Activated CD4-positive, CD25-positive, alpha-beta regulatory T cell treated with anti-CD3 and anti-CD28 coated beads, Interleukin-2, amount 50 U/mL, for 16 hours (primary cell): ENCODE measurements at places on chromosomes 3 and 15.

GRCh38 chr15:29138260-29138659 lies 131.4 kb downstream of the NSMCE3 start:
- DNase-seq = no peak

- DNase-seq = no peak
These were observed 16.7 kb downstream of the PLA2G4D start for GRCh38 chr15:42077689-42078088.

- DNase-seq = no peak
These were observed 36.6 kb upstream of the SLC22A13 start for GRCh38 chr3:38229036-38229435.

DNA sequence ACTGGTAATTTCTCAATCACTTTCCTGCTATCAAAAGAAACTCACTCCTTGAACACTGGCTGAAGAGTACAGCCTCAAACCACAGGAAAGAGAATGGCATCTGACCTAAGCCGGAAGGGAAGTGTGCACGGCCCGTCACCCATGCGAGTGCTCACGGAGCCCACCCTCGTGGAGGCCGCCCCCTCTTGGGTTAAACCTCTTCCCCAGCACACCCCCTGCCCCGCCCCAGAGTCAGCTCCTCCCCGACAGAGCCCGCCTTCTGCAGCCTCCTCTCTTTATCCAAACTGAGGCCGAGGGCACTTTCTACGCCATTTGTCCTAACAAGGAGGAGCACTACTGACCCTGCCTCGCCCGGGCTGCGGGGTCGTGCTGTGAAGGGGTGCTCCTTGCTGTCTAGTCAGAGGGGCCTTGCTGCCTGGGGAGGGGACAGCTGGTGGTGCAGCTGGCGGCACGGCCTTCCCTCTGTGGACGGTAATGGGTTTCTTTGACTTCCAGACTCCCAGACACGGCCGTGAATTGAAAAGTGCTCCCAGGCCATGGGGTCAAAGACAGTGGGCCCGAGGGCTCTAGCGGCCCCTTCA lies 137.7 kb downstream of the NSMCE3 start:
- no peak for DNase-seq

DNA sequence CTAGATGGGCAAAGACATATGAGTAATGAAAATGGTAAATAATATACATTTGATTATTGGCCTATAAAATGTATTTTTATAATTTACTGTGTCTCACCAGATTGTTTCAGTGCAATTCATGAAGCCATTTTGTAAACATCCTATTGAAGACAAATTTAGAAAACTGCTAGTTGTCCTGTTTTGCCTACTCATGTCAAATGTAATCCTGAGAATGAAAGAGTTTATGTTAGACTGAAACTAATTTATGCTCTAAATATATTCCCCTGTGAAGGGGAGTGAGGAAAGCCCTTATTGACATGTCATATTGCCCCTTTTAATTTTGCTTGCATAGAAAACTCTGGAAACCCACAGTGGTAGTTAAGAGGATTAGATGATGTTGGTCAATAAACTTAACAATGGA lies 610.0 kb downstream of the NAALADL2 start:
- no peak for DNase-seq

- DNase-seq = no peak
These were observed 47.4 kb downstream of the CBLB start for GRCh38 chr3:105821433-105821832.

GRCh38 chr15:40198355-40199085 lies 37.7 kb downstream of the BUB1B start:
- DNase-seq = no peak

GRCh38 chr3:15360788-15361493 lies 28.6 kb upstream of the SH3BP5 start:
- DNase-seq = no peak

GRCh38 chr3:150388498-150389418 lies 19.3 kb upstream of the TSC22D2 start:
- no peak for DNase-seq

DNA sequence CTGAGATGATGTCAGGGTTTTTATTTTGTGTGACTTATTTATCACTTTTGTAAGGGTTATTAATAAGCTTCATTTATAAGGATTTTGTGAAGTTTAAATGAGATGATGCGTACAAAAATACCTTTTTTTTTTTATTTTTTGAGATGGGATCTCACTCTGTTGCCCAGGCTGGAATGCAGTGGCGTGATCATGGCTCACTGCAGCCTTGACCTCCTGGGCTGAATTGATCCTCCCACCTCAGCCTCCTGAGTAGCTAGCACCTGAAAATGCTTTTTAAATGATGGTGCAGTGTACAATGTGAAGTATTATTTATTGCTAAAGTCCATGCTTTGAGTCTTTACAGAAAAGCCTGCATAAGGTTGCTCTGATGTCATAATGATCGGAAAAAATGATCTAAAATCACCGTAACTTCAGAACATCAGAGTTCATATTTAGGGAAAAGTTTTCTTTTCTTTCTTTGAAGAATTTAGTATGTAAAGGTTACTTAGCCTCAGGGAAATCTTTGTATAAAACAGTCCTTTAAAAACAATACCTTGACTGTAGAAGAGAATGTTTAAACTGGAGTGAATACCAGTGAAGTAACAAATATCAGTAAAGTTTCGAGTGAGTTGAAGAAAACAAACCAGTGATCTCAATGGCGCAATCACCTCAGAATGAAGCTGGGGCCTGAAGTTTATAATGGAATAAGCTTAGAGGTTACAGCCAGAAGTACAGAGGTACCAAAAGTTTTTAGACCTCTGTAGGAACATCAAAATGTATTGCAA lies 29.7 kb downstream of the TCF12 start:
- no peak for DNase-seq

DNA sequence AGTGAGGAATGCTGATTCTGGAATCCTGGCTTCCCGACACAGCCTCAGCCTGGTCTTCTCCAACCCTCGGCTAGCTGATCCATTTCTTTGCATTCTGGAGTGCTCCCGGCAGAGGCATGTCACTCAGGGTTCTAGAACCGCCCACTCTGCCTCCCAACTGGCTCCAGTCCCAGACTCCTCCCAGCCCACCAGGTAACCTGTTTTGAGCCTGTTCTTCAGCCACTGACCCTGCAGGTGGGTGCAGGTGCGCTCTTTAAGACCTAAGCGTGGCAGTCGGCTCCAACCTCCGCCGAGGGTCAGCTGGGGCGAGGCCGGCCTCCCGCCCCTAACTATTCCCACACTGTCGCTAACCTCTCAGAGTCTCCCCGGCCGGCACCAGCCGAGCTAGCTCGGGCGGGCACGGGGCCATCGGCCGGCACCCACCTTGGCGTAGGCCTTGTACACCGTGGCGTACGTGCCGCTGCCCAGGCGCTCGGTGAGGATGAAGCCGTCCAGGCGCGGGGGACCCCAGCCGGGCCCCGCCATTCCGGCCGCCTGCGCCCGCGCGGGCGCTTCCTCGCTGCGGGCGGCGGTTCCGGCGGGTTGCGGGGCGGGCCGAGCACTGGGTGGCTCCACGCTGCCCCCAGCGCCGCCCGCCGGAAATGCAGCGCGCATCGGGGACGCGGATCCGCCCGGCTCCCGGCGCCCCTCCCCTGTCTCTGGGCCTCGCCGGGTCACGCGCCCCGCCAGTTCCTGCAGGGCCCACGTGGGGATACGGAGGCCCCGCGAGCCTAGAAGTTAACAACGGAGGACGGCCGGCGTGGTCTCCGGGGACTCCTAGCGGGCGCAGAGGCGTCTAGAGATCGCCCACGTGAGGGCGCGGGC lies at the start of gene ULK3:
Gene ULK3, minus strand, starts transcription at position 576 of the 864 bp plus-strand sequence. Its CDS starts 51 bp downstream, at position 525.
- DNase-seq = peak; percentile 84

DNA sequence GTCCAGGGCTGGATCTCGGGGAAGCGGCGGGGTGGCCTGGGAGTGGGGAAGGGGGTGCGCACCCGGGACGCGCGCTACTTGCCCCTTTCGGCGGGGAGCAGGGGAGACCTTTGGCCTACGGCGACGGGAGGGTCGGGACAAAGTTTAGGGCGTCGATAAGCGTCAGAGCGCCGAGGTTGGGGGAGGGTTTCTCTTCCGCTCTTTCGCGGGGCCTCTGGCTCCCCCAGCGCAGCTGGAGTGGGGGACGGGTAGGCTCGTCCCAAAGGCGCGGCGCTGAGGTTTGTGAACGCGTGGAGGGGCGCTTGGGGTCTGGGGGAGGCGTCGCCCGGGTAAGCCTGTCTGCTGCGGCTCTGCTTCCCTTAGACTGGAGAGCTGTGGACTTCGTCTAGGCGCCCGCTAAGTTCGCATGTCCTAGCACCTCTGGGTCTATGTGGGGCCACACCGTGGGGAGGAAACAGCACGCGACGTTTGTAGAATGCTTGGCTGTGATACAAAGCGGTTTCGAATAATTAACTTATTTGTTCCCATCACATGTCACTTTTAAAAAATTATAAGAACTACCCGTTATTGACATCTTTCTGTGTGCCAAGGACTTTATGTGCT lies 527 bp downstream of the B2M start:
- DNase-seq = no peak

GRCh38 chr3:19065027-19065426 lies 83.3 kb upstream of the KCNH8 start:
- DNase-seq = no peak

- DNase-seq = no peak
These were observed 548.4 kb downstream of the EDEM1 start for GRCh38 chr3:5735896-5736295.

GRCh38 chr3:47666118-47666517 lies 87.5 kb upstream of the CSPG5 start:
- no peak for DNase-seq

GRCh38 chr15:46301291-46301690 lies 666.5 kb downstream of the SQOR start:
- no peak for DNase-seq

GRCh38 chr3:118369892-118370491 lies 664.7 kb downstream of the IGSF11 start:
- DNase-seq = no peak

DNA sequence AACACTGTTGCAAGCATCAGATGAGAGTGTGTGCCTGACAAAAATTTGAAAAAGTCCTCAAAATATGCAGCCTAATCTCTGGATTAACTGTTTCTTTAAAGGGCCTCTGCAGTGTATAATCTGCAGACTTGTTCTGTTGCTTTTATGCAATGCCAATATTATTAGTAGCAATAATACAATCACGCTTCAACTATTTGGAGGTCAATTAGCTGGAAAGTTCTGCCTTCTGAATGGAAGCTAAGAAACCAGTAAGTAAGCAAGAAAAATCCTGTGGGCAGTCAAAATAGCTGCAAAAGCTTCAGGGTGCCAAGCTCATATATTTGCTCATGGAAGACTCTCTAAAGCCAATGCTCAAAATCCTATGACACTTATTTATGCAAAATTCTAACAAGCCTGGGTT lies 153.2 kb upstream of the NR2F2 start:
- DNase-seq = no peak

GRCh38 chr3:106140431-106140830 lies 271.6 kb upstream of the CBLB start:
- DNase-seq = no peak

DNA sequence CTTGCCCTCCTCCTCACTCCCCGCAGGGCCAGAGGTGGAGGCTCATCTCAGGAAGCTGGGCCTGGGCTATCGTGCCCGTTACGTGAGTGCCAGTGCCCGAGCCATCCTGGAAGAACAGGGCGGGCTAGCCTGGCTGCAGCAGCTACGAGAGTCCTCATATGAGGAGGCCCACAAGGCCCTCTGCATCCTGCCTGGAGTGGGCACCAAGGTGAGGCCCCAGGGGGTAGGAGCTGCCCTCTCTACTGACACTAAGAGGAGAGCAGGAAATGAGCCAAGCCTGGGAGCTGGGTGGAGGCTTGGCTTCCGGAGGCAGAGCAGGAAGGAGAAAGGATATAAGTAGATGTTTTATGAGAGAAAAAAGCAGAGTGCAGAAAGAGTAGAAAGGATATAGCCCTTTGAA lies 4.9 kb downstream of the OGG1 start:
- no peak for DNase-seq

GRCh38 chr3:50525987-50526386 lies 22.6 kb upstream of the CACNA2D2 start:
- DNase-seq = no peak

- no peak for DNase-seq
These were observed 21.8 kb downstream of the MGLL start for GRCh38 chr3:127800508-127800907.

DNA sequence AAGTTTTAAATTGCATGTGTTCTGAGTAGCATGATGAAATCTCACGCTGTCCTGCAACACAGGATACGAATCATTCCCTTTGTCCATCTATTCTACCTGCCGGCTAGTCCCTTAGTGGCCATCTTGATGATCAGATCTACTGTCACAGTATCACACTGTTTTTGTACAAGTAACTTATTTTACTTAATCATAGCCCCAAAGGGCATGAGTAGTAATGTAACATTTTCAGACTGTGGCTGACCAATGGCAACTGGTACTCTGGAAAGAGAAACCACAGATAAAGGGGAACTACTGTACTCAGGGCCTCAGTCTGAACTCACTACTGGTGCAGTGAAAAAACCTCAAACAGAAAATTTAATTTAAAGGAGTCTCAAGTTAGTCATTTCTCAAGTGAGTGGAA lies 127.3 kb upstream of the MRPL3 start:
- DNase-seq = no peak

GRCh38 chr3:38112378-38112761 lies 24.6 kb downstream of the ACAA1 start:
- DNase-seq = no peak

- no peak for DNase-seq
These were observed 502 bp upstream of the TIMP4 start for GRCh38 chr3:12159227-12159601.

- no peak for DNase-seq
These were observed 148.4 kb downstream of the TIGIT start for GRCh38 chr3:114442246-114442645.

GRCh38 chr3:31456373-31456772 lies 76.4 kb upstream of the STT3B start:
- no peak for DNase-seq

- DNase-seq = no peak
These were observed 56.6 kb upstream of the KLF13 start for GRCh38 chr15:31269816-31270575.

DNA sequence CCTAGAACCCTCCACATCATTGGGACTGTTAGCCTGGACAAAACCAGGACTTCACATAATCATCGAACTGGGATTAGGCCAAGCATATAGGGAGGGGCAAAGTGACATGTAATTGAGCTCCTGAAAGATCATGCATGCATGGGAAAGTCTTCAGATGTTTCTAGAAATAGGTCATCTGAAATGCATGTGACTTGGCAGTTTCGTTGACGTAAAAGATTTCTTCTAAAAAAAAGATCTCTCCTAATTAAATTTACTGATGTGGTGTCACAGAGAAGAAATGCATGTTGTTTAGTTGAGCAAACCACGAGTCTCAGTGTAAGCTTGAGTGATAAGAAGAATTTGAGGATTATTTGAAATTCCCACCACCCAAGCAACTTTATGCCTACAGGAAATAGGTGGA lies 70.0 kb upstream of the LIMD1 start:
- no peak for DNase-seq

DNA sequence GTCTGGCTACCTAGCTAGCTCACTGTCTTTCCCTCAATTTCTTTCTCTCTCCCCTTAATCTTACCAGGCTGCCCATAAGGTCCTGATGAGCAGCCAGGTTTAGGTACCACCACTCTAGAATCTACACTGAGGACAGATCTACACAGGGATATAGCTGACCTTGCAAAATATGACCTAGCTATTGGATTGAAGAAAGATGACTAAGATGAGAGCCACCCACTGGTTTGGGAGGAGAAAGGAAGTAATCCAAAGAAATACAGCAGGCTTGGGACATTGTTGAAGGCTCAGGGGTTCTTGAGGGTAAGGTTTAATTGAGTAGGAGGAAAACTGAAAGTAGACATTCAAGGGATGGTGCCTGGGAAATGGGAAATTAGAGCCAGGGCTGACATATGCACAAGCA lies 142.0 kb upstream of the TMC3 start:
- DNase-seq = no peak

GRCh38 chr3:138638641-138639040 lies 30.1 kb downstream of the FAIM start:
- no peak for DNase-seq

GRCh38 chr3:189727158-189727557 lies 96.0 kb downstream of the TP63 start:
- DNase-seq = no peak
